ENCODE measurements at places on chromosomes 16 and 17. TPM values are rescaled to one million over a fixed set of nuclear protein-coding genes. Genes with fewer than 3 reads are reported as not detected.

The NPIPB4 gene
- 19.7 TPM for total RNA-seq

The DNAH2 gene
- total RNA-seq: 0.23 TPM

The NME3 gene
- 17.9 TPM for total RNA-seq

The LRRC75A gene
- total RNA-seq: 0.24 TPM

The CDK5R1 gene
- total RNA-seq: 0.90 TPM

The LITAFD gene
- not detected for total RNA-seq

The QRICH2 gene
- total RNA-seq: 2.2 TPM

The SGCA gene
- 1.7 TPM for total RNA-seq

The PRAC2 gene
- not detected for total RNA-seq

The CFAP97D1 gene
- total RNA-seq: not detected

The TVP23B gene
- 19.5 TPM for total RNA-seq

The CLEC19A gene
- total RNA-seq: not detected

The OR1A2 gene
- not detected for total RNA-seq

The FXR2 gene
- total RNA-seq: 23.2 TPM

The WNK4 gene
- not detected for total RNA-seq

The STX1B gene
- 4.5 TPM for total RNA-seq

The PDILT gene
- not detected for total RNA-seq

The TP53TG3 gene
- not detected for total RNA-seq

The NPW gene
- 11.1 TPM for total RNA-seq

The MYCBPAP gene
- total RNA-seq: not detected

The CNGB1 gene
- not detected for total RNA-seq

The PAGR1 gene
- total RNA-seq: 8.5 TPM

The RHBDL1 gene
- 0.81 TPM for total RNA-seq

The KRT20 gene
- not detected for total RNA-seq

The PLXDC1 gene
- total RNA-seq: 1.6 TPM

The ATP6V0C gene
- 71.5 TPM for total RNA-seq

The TBC1D3D gene
- 0.81 TPM for total RNA-seq

The KIF18B gene
- 0.98 TPM for total RNA-seq

The NPTX1 gene
- total RNA-seq: not detected

The MYL11 gene
- total RNA-seq: 1.4 TPM

The TMEM132E gene
- total RNA-seq: 0.56 TPM

The PRSS33 gene
- not detected for total RNA-seq

The GNG13 gene
- total RNA-seq: not detected
